CD4-positive, alpha-beta T cell treated with Interleukin-12 subunit alpha and Interleukin-12 subunit beta, for 1 hour (primary cell): ENCODE measurements at places on chromosomes 2 and 18.

GRCh38 chr2:152409386-152410164 lies 74.6 kb downstream of the FMNL2 start:
- DNase-seq = no peak

DNA sequence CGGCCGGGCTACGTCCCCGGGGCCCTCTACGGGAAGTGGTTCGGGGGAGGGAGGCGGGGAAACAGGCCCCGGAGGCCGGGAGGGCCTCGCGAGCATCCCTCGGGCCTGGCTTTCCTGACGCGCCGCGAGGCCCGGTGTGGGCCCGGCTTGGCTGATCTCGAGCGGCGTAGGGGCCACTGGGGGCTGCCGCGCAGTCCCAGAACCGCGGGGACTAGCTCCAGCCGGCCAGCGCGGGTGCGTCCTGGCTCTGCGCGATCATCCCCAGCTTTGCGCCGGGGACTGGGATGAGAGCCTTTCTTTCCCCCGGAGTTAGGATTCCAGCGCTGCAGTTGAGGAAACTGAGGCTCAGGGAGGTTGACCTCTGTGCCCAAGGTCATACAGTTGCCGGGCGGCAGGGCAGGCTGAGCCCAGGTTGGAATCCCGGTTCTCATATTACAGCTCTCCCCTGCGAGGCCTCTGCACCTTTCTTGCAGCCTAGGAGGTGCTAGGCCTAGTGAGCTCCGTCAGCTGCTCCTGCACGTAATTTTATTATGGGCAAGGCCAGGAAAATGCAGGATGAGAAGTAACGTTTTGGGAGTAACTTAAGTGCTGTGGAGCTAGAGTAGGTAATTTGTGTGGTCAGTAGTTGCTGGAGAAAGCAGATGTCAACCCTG lies 501 bp downstream of the LPIN1 start:
- no peak for DNase-seq

- DNase-seq = no peak
Measured at GRCh38 chr2:170716851-170717598, 1.9 kb downstream of the SP5 start.

DNA sequence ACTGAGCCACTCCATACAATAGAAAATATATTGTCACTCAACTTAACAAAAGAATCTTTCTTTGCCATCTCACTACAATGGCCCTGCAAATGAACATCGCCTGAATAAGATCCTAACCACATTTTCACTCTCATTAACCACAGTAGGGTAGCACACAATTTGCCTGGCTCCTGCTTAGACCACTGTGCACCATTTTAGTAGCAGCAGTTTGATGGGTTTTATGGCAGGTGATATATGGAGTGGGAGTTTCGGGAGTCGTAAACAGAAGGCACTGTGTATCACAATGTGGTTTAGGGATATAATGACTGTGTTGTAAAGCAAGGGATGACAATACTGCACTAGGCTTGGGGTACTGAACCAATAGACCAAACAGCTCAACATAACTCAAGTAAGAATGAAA lies 617.4 kb downstream of the BCL11A start:
- DNase-seq = no peak

GRCh38 chr2:101795033-101795432 lies 97.5 kb downstream of the MAP4K4 start:
- no peak for DNase-seq

DNA sequence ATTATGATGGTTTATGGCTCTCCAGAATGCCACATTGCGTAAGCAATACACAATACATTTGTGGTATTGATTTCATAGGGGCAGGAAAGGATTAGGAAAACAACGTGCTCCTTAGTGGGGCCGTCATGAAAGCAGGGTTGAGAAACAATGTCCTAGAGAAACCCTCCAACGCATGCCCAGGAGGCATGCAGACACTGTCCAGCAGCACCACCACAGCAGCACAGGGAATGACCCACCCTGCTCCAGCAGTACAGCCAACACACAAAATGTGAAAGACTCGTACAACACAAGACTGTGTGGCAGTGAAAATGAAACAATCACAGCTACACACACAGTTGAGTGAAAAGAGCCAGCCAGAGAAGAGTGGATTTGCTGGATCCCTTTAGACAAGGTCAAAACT lies 66.3 kb downstream of the FAM168B start:
- no peak for DNase-seq
